ENCODE measurements at places on chromosomes 12 and 14. TPM values are rescaled to one million over a fixed set of nuclear protein-coding genes. Genes with fewer than 3 reads are reported as not detected.

Gene LRRK2
- 11.1 TPM for total RNA-seq

Gene ACSM4
- total RNA-seq, result not detected

GRCh38 chr12:59404109-59404650 lies 191.6 kb upstream of the SLC16A7 start:
- no peak for DNase-seq

DNA sequence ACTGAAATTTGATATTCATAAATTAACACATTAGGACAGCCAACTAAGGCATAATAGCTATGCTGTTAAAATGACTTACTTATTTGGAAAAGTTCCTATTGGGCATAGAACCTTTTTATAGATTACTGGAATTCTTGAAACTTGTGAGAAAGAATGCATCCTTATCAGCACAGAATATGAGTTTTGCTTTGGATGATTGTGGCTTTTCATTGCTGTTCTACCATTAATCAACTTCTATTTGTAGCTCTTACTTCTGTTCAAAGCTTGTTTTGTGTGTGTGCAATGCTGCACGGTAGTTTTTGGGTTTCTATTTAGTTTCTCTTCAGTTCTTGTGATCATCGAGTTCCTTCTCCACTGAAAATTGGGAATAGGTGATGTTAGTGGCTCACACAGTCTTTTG lies 152.4 kb upstream of the PELI2 start:
- DNase-seq, result no peak

DNA sequence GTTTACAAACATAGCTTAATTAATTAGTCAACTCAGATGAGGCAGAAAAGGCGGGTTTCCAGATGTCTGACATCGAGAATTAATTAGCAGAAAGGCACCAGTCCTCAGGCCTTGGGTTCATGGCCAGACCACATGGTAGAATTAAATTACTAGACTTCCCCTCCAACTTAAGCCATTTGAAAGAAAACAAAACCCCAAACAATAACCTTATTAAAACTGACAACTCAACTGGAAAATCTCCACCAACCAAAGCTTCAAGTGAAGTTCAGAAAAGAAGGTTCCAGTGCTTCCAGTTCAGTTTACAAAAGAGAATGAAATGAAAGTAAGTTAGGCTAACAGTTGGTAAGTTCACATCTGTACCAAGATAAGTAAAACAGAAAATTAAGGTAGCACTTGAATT lies 349.5 kb downstream of the GRIN2B start:
- DNase-seq, result no peak

DNA sequence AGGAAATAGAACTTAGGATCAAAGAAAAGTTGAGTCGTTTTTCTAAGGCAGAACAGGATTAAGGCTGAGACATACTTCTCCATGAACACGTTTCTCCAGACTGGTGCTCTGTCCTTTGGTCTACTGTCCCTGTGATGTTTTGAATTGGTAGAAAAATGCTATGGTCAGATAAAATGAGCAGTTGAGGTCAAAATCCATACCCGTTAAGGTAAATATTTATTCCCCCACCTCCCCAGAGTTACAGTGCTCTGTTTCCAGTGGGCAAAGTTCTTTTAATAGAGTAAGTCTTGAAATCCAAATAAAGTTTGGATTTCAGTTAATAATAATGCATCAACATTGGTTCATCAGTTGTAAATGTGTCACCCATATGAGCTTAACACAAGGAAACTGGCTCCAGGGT lies 74.5 kb downstream of the PTHLH start:
- DNase-seq, result no peak

Measured in breast epithelium (tissue), 4 donors.